ENCODE measurements at places on chromosomes 6 and 20.

GRCh38 chr20:17919149-17919548 is 49.4 kb downstream of the SNX5 start:
- DNase-seq: no peak

- DNase-seq: no peak
Observed at GRCh38 chr6:18235524-18235923, 28.8 kb downstream of the DEK start.

DNA sequence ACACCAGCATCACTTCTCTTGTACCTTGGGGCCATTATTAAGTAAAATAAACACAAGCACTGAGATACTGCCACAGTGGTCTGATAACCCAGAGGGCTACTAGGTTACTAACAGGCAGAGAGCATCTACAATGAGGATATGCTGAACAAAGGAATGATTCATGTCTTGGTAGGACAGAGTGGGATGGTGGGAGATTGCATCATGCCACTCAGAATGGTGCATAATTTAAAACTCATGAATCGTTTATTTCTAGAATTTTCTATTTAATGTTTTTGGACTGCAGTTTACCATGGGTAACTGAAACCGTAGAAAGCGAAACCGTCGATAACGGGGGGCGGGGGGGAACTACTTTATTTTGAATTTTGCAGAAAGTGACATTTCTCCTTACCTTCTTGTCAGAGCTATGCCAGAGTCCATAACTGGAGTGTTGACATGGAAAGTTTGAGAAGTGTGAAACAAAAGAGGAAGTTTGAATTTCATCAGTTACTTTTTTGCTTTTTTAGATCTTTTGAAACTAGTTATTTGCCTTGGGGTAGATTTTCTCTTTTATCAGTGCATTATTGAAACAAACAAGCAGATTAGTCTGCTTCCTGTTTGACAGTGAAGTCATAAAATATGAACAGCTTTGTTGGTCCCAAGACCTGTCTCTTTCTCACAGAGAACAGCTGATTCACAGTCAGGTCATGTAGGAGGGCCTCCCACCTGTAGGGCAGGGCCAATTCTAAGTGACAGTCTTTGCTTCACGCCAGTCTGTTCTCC is 124.9 kb downstream of the KLHL32 start:
- no peak for DNase-seq

DNA sequence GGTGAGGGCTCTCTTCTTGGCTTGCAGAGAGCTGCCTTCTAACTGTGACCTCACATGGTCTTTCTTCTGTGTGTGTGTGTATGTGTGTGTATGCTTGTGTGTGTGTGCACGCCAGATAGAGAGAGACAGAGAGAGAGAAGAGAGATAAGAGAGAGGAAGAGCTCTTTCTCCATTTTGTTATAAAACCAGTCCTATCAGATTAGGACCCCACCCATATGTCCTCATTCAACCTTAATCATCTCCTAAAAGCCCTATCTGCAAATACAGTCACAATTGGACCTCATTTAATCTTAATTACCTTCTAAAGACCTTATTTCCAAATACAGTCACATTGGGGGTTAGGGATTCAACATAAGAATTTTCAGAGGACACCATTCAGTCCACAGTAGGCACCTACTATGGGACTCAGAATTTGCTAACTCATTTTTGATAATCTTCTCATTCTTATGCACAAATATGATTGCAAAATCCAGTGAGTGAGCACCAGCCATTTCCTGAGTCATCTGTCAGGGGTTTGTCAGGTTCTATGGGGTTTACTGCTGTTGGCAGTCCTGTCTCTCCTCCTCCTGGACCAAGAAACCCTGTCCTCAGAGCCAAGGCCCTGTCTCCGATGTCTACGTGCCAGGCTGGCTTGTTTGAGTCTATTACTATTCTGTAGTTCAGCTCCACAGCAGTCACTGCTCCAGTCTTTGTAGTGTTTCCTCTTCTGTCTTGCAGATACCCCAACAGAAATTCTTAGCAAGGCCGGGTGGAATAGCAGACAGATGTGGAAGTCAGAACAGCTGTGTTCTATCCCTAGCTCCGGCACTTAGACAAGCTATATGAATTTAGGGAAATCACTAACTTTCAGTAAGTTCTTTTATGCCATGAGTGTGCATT is 59.0 kb upstream of the FAM184A start:
- DNase-seq: no peak

Data from NCI-H2107 (cell line).